ENCODE measurements at places on chromosomes 11 and 22.

- DNase-seq = no peak
Measured at GRCh38 chr11:60314635-60315321, 12.3 kb upstream of the MS4A6E start.

DNA sequence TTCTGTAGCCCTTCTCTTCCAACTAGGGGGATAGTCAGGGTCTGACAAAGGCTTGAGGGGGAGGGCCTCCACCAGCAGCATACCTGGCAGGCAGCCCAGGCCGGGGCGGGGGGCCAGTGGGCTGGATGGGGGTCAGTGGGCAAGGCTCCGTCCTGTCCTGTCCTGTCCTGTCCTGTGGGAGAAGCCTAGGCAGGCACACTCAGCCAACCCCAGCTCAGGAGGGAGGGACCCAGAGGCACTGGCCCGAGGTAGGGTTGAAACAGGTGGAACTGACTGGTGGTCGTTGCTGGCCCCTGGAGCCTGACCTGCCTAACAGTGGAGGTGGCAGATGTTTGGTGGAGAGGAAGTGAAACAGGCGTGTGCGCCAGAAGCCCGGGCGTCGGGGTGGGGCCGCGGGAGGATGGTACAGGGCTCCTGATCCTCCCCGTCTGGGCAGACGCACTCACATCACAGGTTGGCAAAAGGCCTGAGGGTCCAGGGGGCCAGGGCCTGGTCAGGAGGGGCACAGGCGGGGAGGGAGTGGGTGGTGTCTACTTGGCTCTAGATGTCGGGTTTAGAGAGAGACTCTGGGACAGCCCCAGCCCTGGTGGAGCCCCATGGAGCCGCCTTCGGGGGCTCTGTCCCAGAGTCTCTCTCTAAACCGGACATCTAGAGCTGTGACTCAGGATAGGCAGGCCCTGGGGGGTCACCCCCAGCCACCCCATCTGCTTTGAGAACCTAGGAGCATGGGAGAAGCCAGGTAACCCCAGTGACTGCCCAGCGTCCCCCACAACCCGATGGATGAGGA, 32.5 kb upstream of the GRAMD4 start:
- no peak for DNase-seq

DNA sequence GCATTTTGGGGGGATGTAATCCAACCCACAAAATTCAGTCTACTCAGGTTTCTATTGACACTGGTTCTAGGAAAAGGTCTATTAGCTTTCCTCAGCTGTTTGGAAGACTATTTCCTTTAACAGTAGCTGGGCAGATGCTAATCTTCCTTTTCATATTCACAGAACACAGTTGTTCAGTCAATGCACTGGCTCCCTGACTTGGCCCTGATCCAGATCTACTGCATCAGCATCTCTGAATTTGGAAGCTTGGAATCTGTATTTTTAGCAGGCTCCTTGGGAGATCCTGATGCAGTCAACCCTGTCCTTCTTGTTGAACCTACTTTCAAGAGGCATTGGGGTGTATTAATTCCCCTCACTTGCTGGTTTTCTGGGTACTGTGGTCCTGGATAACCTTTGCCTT, 6.3 kb downstream of the HTATIP2 start:
- DNase-seq = no peak

- peak; percentile 80 for DNase-seq
Measured at GRCh38 chr11:11973361-11973800, 35.0 kb downstream of the DKK3 start.

DNA sequence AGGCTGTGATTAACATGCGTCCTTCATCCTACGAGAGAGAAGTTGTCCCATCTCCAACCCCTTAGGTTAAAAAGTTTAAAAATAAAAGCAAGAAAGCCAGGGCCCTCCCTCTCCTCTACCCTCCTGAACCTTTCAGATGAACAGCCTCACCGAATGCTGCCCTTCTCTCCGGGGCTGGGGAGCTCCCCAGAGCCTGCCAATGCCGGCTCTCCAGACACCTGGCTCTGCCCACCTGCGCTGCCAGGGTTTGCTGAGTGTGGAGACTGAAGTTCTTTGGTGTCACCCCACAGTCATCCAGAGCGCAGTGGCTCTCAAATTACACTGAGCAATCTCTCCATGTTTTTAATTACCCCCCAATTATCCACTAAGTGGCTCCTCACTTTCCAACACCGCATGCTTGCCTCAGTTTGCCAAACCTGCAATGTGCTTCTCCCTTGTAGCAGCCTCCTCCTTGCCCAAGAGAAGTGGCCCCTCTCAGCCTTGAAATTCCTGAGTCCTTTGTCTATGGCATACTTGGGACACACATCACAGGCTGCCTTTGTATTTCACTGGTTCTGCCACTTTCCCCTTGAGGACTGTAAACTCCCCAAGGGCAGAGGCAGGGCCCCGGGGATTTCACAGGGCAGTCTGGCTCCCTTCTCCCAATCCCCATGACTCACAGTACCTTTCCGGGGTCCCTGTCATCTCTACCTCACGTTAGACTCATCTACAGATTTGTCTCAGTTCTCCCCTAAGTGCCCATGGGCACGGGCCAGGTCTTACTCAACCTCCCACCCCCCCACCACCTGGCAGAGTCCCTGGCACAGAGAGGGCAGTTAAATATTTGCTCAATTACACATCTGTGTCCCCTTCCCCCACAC, 2.0 kb downstream of the MYH9 start:
- no peak for DNase-seq

- no peak for DNase-seq
Measured at GRCh38 chr11:113167599-113167998, 146.8 kb upstream of the TTC12 start.

DNA sequence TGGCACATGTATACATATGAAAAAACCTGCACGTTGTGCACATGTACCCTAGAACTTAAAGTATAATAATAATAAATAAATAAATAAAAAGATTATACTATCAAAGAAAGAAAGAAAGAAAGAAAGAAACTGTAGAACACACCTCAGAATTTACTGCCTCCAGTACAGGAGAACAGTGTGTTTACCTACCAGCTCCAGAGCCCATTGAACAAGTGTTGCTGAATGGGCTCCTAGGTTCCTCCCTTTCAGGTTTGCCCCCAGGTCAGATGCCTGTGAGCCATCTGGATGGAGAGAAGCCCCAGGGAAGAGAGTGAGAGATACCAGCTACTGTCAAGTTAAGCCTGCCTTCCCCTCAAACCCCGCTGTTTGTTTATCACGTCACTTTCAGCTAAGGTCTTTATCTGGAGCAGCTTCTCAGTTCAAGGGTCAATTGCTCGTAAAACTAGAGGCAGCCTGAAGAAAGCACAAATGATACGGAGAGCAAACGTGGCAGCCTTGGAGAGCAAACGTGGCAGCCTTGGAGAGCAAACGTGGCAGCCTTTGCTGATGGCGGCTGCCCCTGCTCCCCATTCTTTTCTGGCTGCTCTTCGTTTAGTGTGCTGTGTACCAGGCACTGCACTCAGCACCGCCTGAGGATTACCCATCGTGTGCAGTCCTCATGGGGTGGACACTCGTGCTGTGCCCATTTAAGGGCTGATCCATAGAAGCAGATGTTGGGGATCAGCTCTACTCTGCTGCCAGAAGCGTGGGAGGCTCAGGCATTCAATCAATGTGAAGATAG, 111.7 kb downstream of the ADAMTS15 start:
- no peak for DNase-seq

DNA sequence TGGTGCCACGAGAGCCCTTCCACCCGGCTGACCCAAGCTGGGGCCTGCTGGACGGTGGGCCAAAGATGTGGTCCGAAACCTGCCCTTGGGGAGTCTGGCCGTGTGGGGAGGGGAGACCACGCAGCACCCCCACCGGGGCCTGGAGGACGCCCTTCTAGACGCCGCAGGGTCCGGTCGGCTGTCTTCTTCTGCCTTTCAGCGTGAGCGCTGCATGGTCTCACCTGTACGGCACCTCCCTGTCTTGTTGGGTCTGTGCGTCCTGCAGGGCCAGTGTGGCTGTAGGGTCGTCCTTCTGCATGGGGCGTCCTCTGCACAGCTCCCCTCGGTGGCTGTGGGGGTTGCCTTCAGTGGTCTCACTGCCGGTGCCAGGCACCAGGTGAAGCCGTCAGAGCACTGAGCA, 2.8 kb downstream of the BRSK2 start:
- no peak for DNase-seq

- no peak for DNase-seq
Measured at GRCh38 chr22:37164505-37164887, 14.8 kb upstream of the IL2RB start.

GRCh38 chr11:2693271-2694261, 6.2 kb downstream of the KCNQ1OT1 start:
- DNase-seq = peak; percentile 57

GRCh38 chr11:110062247-110062646, 30.9 kb upstream of the ZC3H12C start:
- DNase-seq = no peak

GRCh38 chr11:78390809-78391208, 26.8 kb downstream of the GAB2 start:
- DNase-seq = no peak

DNA sequence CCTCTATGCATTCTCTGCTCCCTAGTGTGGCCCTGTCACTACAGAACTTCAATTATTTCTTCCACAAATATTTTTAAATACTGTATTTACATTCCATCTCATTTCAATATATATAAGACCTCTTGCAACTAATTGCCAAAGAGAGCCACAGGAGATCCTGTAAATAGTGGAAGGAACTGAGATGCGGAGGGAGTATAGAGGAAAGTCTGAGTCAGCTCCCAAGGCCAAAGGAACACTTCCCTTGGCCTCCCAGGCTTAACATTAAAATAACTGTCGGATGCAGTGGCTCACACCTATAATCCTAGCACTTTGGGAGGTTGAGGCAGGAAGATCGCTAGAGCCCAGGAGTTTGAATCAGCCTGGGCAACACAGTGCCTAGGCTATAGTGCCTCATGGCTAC, 31.2 kb downstream of the RBFOX2 start:
- no peak for DNase-seq

DNA sequence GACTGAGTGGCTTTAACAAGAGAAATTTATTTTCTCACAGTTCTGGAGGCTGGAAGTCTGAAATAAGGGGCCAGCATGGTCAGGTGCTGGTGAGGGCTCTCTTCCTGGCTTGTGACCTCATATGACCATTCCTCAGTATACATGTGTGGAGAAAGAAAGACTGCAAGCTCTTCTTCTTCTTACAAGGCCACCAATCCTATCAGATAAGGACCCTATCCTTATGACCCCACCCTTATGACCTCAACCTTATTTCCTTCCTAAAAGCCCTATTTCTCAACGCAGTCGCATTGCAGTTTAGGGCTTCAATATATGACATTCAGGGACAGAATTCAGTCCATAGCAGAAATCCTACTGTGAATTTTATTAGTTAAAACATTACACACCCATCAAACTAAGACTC, 124.4 kb upstream of the RAG2 start:
- no peak for DNase-seq
